ENCODE measurements at places on chromosomes 3 and 15. TPM values are rescaled to one million over a fixed set of nuclear protein-coding genes. Genes with fewer than 3 reads are reported as not detected.

Gene MYRIP
- not detected for total RNA-seq

DNA sequence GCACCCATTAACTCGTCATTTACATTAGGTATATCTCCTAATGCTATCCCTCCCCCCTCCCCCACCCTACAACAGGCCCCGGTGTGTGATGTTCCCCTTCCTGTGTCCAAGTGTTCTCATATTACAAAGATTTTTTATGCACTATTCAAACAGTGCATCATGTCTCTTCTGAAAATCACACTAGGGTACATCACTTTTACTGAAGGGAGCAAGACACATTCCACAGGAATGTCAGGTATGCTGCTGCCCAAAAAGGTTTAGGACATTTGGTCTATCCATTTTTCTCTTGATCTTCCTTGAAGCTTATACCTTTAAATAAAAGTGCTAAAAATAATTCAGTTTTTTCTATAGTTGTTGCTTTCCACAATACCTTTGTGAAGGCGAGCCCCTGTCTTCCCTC lies 9.2 kb upstream of the EPHA3 start:
- H3K4me3 ChIP-seq = no peak overlapping the region
- DNase-seq = no peak
- H3K27me3 ChIP-seq = no peaks in the 10 kb centered on the region
- H3K4me1 ChIP-seq = no peaks in the 10 kb centered on the region
- no peaks in the 10 kb centered on the region for H3K36me3 ChIP-seq

DNA sequence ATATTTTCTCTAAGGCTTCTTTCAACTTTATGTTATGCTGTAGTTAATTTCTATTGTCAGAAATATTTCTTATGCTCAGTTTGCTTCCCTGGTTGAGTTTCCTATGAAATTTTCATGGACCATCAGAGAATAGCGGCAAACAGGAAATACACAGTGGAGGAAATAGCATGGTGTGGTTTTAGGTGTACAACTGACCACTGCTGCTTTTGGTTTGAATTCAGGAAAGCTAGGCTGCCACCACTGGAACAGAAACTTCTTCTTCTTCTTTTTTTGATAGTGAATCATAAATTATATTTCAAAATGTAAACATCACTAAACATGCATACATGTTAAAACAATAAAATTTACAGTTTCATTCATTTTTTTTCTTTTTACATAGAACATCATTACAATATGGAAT lies 316.6 kb upstream of the TGFBR2 start:
- no peak for DNase-seq
- H3K36me3 ChIP-seq = no peaks in the 10 kb centered on the region
- H3K4me1 ChIP-seq = peaks cover 19% of the 10 kb centered on the region
- no peak overlapping the region for H3K4me3 ChIP-seq
- H3K27ac ChIP-seq = no peak overlapping the region

- H3K27ac ChIP-seq = no peak overlapping the region
- peaks cover 20% of the 10 kb centered on the region for H3K4me1 ChIP-seq
- H3K27me3 ChIP-seq = no peaks in the 10 kb centered on the region
- no peak overlapping the region for H3K4me3 ChIP-seq
- no peaks in the 10 kb centered on the region for H3K36me3 ChIP-seq
Observed at GRCh38 chr15:83053151-83053550, 13.9 kb downstream of the BTBD1 start.

DNA sequence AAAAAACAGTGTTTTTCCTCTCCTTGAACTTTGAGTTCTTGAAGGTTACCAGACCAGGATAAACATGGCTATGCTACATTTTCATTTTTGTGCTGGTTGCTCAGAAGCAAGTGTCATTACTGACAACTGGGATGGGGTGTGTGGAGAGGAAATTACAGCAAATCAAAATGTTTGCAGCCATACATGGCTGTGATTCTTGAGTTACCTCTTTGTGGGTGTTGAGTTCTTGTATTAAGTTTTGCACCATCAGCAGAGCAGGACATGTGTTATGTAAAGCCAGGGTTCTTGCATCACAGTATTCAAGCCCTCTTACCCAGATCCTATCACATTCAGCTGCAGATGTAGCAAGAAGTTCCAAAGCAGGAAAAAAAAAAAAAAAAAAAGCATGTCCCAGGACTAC lies 53.9 kb upstream of the ATOSA start:
- no peaks in the 10 kb centered on the region for H3K27me3 ChIP-seq
- H3K36me3 ChIP-seq = no peaks in the 10 kb centered on the region
- no peak overlapping the region for H3K4me3 ChIP-seq
- DNase-seq = no peak
- no peak overlapping the region for H3K27ac ChIP-seq

GRCh38 chr3:54481606-54482365 lies 359.4 kb downstream of the CACNA2D3 start:
- DNase-seq = no peak
- H3K36me3 ChIP-seq = no peaks in the 10 kb centered on the region
- H3K4me3 ChIP-seq = no peak overlapping the region
- no peaks in the 10 kb centered on the region for H3K4me1 ChIP-seq

GRCh38 chr3:149018247-149018646 lies 26.9 kb downstream of the GYG1 start:
- H3K4me1 ChIP-seq = peaks cover 10% of the 10 kb centered on the region
- peaks cover 20% of the 10 kb centered on the region for H3K36me3 ChIP-seq
- no peak overlapping the region for H3K27ac ChIP-seq
- no peaks in the 10 kb centered on the region for H3K27me3 ChIP-seq
- H3K4me3 ChIP-seq = no peak overlapping the region
- no peak for DNase-seq

DNA sequence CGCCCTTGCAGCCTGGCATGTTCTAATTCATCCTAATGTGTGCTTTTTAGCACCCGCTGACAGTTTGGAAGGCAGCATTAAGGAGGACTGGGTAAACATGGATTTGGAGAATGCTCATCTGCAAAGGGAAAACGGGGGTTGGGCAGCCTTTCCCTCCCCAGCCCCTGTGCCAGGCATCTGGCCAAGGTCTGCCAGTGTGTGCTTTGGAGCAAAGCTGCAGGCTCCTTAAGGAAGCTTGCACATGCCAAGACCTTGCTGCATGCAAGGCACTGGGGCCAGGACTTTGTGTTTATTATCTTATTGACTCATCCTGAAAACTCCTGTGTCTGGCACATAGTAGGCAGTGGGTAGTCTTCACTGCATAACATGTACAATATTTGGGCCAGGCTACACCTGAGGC lies 20.1 kb downstream of the FAM3D start:
- no peaks in the 10 kb centered on the region for H3K27me3 ChIP-seq
- no peak for DNase-seq
- H3K4me3 ChIP-seq = no peak overlapping the region
- H3K27ac ChIP-seq = no peak overlapping the region

DNA sequence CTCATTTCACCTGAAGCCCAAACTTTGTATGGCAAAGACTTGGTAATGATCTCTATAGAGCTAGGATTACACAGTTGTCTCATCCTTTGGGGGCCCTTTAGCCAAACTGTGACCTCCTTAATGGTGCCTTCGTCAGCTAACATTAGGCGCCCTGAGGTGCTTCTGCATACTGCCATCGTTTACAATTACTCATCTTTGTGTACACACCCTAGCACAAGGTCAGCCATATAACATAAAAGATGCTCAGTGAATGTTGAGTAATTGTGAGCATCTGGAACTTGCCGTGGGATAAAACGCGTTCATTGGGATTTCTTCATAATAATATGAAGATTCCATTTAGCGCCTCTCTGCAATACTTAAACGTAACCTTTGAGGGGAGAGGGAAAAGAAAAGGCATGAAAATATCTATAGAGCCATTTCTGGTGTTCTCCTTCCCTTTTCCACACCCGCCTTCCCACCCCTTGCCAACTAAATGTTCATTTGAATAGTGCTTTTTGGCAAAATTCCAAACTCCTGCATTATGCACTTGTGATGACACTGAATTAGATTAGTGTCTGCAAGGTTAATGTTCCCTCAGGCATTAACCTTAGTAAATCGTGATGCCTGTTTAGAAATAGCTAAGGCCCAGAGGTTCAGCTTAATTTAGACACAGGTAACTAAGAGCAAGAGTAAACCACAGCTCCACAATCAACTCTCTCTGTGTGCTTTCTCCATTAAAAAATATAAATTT lies 990 bp upstream of the ZNF148 start:
- peaks cover 8% of the 10 kb centered on the region for H3K36me3 ChIP-seq
- peak overlapping the region; percentile 99 for H3K27ac ChIP-seq
- DNase-seq = no peak
- H3K27me3 ChIP-seq = no peaks in the 10 kb centered on the region
- peak overlapping the region; percentile 94 for H3K4me3 ChIP-seq

DNA sequence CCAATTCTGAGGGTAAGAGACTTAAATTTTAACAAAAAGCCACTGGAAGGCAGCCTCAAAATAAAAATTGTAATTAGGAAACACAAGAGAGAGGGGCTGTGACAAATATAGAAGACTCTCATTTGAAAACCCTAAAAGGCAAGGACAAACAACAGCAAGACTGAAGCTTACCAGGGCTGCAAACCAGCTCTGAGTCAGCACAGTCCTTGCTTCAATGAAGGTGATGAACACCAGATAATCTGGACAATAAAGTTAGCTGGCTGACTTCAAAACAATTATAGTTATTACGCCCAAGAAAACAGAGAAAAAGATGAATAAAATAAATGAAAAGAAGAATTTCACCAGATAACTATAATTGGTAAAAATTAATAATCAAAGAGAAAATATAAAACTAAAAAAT lies 149.3 kb upstream of the NSMCE3 start:
- no peaks in the 10 kb centered on the region for H3K36me3 ChIP-seq
- H3K4me3 ChIP-seq = no peak overlapping the region
- no peak overlapping the region for H3K27ac ChIP-seq

DNA sequence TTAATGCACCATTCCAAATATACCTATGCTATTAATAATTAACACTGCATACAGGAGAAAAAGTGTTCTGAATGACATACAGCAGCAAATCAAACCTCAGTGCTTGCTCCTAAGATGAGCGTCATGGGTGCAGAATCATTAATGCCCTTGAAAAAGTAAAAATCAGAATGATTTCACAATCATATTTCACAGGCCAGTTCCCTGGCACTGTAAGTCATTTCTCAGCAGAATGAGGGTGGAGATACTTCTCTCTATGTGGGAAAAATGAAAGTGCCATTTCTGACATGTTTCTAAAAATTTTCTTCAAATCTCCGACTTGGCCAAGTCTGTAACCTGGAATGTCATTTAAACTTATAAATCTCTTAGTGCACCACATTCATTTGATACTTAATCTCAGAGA lies 549.8 kb upstream of the AGTR1 start:
- H3K4me3 ChIP-seq = no peak overlapping the region
- no peaks in the 10 kb centered on the region for H3K4me1 ChIP-seq
- no peak overlapping the region for H3K27ac ChIP-seq
- no peaks in the 10 kb centered on the region for H3K27me3 ChIP-seq
- DNase-seq = no peak

Gene PLA2G4F
- not detected for total RNA-seq

GRCh38 chr15:86267892-86268291 lies 188.2 kb downstream of the AGBL1 start:
- DNase-seq = no peak
- no peaks in the 10 kb centered on the region for H3K27me3 ChIP-seq
- no peaks in the 10 kb centered on the region for H3K4me1 ChIP-seq
- no peak overlapping the region for H3K4me3 ChIP-seq

Gene CD96
- 316 TPM for total RNA-seq

GRCh38 chr15:31235311-31236183 lies 91.1 kb upstream of the KLF13 start:
- H3K27me3 ChIP-seq = no peaks in the 10 kb centered on the region
- DNase-seq = no peak
- H3K27ac ChIP-seq = no peak overlapping the region
- no peak overlapping the region for H3K4me3 ChIP-seq

- H3K36me3 ChIP-seq = no peaks in the 10 kb centered on the region
- H3K4me3 ChIP-seq = no peak overlapping the region
- H3K27ac ChIP-seq = no peak overlapping the region
- DNase-seq = no peak
Observed at GRCh38 chr15:74829991-74830390, 3.6 kb downstream of the CPLX3 start.
